Left ventricle myocardium inferior (tissue), 1 donor: ENCODE measurements at places on chromosomes 6 and 20. TPM values are rescaled to one million over a fixed set of nuclear protein-coding genes. Genes with fewer than 3 reads are reported as not detected.

GRCh38 chr6:48825501-48826151 is 637.4 kb downstream of the MMUT start:
- DNase-seq, result no peak

- DNase-seq, result no peak
These were observed 91.7 kb upstream of the PDE7B start for GRCh38 chr6:135759831-135760230.

- no peak for DNase-seq
These were observed 99.1 kb upstream of the DUSP22 start for GRCh38 chr6:193180-193579.

DNA sequence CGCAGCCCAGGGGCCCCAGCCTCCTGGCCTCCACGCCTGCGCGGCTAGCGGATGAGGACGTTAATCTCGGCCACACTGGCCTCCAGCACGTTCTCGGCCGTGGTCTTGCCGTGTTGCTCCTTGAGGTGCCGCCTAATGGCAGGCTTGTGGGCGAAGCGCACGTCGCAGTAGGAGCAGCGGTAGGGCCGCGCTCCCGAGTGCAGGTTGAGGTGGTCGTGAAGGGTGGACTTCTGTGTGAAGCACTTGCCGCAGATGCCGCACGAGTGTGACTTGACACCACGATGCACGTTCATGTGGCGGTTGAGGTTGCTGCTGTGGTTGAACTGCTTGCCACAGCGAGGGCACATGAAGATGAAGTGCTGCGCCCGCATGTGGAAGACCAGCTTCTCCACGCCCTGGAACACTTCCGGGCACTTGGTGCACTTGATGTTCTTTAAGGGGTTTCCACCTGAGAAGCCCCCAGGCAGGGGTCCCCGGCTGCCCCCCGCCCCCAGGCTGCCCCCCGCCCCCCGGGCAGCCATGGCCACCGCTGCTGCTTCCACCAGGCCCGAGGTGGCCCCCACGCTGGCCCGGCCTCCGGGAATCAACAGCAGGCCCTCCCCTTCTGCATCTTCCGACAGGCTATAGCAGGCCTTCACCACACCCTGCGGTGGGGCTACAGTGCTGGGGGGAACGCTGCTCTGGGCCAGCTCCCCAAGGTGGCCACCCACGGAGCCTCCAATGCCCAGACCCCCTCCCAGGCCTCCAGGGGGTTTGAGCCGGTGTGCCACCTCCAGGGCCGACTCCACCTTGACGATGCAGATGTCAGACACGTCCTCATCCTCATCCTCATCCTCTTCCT is 1.8 kb downstream of the ZBTB12 start:
- no peak for DNase-seq

DNA sequence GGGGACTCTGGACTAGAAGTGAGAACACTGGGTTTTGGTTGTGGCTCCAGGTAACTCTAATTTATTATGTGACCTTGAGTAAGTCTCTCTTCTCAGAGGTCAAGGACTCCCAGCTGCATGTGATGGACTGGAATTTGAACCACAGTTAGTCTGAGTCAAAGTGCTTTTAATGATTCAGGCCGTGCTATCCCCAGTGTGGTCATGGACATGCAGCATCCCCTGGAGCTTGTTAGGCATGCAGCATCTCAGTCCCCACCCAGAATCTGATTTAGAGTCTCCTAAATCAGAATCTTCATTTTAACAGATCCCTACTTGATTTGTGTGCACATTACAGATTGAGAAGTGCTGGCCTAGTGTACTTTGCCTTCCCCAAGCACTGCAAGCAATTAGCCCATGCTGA is 74.2 kb downstream of the TOX2 start:
- no peak for DNase-seq

DNA sequence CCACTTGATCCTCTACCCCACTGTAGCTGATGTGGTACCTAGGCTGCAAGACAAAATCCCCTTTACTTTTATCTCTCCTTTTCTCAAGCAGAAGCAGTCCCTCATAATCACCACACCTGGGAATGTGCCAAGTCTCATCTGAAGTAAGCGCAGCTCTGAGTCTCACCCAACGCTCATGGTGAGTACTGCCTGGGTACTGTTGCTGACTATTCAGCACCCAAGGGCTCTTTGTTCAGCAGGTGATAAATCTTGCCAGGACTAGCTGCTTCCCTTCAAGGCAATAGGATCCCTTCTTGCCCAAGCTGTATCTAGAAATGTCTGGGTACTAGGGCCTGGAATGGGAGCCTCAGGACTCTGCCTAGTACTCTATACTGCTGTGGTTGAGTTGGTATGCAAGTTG is 70.9 kb downstream of the GCLC start:
- no peak for DNase-seq

DNA sequence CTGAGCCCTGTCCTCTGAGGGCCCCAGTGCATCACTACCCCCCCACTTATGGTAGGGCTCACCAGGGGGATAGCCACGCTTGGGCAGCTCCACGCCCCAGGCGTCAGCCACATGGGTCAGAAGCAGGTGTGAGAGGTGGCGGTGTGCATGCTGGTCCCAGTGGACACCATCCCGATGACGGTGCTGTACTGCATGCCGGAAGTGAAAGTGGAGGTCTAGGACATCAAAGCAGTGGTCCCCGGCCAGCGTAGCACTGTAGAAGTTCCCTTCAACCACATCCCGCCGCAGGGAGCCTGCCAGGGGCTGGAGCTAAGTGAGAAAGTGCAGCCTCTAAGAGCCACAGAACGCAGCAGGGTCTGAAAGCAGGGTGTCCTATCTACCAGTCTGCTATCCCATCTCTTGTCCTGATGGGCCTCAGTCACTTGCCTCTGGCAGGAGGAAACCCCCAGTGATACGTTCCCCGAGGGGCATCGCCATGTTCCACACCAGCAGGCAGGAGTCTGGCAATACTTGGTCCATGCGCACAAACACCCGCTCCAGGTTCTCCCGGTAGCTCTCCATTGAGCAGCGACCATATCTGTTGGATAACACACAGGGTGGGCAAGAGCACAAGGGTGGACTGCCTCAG is 2.2 kb downstream of the PCED1A start:
- no peak for DNase-seq

The SIM1 gene
- total RNA-seq, result not detected

- DNase-seq, result no peak
These were observed 264.6 kb downstream of the FRK start for GRCh38 chr6:115796061-115796460.
